ENCODE measurements at places on chromosomes 12 and 14.

DNA sequence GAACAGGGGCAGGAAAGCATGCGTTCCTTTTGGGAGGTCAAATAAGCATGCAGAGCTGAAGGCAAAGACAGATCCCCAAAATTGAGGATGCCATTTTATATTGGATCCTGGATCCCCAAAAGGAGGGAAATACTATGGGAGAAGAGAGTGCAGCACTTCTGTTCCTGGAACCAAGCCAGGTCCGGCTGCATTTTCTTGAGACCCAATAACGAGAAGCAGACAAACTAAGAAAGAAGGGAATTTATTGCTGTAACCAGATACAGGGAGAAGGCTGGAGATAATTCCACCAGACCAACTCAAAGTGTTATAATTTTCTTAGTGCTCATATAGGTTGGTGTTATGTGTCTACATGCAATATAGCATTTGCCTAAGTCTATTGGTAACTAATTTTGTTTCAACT lies 60.8 kb downstream of the PDE6H start:
- no peak for DNase-seq

DNA sequence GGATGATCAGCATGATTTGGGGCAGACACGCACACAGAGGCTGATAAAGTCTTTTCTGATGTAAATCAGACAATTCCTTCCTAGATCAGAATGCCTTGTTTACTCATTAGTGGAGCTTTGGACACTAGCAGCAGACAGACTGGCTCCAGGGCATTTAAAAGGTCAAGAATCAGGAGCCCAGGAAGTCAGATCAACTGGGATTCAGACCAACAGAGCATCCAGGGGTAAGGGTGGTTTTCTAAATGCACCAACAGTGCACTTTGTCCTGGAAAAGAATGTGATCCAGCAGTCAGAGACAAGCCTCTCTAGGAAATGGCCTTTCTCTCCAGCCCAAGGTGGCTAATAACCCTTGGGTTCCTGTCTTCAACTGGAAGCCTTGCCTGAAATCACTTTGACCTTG lies 405.3 kb downstream of the MED13L start:
- DNase-seq, result no peak

DNA sequence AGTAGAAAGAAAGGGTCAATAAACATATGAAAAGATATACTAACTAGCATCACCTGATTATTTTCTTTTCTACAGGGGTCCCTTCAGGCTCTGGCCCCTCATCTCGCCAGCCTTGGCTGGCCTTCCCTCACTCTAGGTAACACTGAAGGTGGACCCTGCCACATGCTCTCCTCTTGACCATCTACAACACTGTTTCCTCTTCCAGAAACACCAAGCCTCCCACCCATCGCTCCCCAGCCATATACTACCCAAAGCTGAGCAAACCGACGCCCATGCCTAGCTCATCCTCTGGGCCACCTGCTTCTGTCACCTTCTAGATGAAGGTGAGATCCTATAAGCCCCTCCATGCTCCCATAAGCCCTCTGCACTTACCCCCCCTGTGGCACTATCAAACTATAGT lies 14.8 kb downstream of the ANAPC5 start:
- no peak for DNase-seq

GRCh38 chr14:22268875-22269274 lies 320.1 kb downstream of the DAD1 start:
- DNase-seq, result no peak

- DNase-seq, result no peak
Measured at GRCh38 chr12:112514926-112515642, 96.3 kb downstream of the PTPN11 start.

DNA sequence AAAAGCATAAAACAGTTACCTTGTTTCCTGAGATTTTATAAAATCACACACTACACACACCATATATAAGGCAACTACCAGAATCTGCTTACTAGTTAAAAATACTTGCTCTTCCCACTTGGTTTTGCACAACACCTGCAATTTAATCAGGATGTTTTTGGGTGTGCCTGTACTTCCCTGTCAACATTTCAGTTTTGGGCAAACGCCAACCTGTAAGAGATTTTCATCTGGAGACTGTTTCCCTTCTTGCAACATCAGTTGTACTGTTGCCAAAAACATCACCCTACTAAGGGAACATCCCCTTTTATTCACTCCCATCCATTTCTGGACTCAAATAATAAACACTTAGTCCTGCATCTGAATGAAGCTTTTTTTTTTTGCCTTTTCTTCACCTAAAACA lies 172.3 kb downstream of the DUSP6 start:
- no peak for DNase-seq

- DNase-seq, result no peak
Measured at GRCh38 chr14:59354666-59355065, 110.5 kb downstream of the GPR135 start.

- DNase-seq, result no peak
Measured at GRCh38 chr12:26617513-26617912, 215.5 kb downstream of the ITPR2 start.

GRCh38 chr12:109739747-109740693 lies 26.4 kb downstream of the FAM222A start:
- no peak for DNase-seq

GRCh38 chr12:47149146-47149545 lies 69.4 kb upstream of the AMIGO2 start:
- DNase-seq, result no peak

DNA sequence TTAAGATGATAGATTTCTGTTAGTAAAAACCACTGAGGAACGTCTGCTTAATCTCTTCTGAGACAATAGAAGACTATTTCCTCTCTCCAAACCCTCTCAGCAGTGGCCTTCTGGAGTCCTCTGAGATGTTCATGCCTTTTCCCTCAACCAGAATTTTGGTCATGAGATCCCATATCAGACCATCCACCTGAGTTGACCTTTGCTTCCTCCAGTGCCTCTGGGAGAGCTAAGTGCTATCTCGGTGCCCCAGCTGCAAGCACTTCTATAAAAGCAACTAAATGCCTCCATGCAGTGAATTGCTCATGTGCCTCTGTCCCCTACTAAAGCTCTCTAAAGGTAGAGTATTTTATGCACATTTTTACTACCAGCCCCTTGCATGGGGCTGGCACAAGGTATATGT lies 172.8 kb upstream of the BCL2L14 start:
- DNase-seq, result no peak

GRCh38 chr14:32494609-32495434 lies 165.7 kb downstream of the AKAP6 start:
- no peak for DNase-seq

GRCh38 chr14:58298477-58299400 lies at the start of gene ARID4A:
TSS of gene ARID4A (plus strand) at chr14:58298555. CDS start at chr14:58299855, 1,300 bp downstream.
- peak; percentile 31 for DNase-seq

DNA sequence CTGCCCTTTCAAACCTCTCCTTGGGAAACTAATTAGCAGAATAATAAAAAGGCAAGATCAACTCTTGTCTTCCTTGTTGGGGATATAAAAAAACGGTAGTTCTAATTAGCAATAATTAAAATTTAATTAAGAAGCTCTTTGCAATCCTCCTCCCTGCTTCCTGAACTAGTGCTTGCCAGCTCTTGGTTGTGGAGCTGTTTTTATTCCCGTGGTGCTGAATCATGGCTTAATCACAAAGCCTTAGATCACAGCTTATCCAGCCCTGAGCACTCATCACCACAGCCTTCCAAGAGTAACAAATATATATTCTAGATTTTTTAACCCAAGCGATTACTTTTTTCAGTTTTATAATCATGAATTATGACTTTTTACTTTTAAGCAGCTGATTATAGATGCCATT lies 63.2 kb upstream of the INSM2 start:
- DNase-seq, result no peak

DNA sequence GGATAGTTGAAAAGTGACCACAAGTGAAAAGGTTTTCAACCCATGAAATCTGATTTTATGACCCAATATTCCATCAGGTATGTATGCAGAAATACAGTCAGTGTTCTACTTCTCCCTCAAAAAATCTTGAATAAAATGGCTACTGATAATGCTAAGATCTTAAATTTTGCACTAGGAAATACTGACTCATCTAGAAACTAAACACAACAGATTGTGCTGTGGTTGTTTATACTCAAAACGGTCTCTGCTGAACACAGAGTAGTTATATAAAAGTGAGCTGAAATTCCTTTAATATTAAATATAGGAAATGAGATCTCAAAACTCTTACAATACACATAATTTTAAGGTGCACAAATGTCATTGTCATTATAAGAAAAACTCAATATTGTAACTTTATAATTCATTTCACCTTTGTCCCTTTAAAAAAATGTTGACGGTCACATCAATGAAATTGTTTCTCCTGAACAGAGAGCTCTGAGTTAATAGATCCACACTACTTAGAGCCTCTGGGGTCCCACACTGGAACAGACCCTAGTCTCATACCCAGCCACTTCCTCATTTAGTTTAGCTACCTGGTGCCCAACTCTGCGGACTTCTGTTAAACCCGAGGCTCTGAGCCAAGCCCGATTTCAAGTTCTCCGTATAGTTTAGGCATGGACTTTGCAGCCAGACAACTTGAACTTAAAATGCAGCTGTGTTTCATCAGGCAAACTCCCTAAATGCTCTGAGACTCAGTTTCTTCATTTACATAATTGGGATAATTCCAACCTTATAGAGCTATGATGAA lies 9.3 kb downstream of the COCH start:
- DNase-seq, result no peak

DNA sequence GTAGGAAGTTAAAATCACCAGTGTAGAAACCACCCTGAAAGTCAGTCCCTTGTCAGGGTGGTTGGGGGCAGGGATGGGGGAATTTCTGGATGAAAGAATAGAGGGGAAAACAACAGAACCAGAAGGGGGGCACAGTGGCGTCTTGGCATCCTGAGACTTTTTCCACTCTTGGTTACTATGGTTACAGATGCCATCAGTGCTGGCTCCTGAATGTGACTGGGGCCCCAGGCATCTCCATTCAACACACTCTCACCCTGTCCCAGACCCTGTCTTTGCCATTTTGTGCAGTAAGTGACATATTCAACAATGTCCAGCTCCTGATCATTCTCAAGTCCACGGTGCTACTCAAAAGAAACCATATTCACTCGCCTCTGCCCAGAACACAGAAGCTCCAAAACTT lies 11.3 kb downstream of the KCNK10 start:
- DNase-seq, result no peak

DNA sequence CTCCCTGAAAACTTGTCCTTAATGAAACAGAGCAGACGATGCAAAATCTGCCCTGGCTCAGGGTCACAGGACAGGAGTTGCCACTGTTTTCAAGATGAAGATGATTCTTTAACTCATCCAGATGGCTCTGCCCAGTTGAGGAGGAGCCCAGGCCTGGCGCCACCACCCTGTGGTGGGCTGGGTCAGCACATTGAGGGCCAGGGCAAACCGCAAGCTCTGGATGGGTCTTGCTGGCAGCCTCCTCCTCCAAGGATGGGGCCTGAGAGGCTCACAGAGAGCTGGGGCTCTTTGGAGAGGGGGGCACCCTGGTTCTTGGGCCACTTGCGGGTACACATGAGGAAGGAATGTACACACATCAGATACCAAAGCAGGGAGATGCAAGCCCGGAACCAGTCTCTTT lies 158.2 kb downstream of the NUAK1 start:
- no peak for DNase-seq

- DNase-seq, result no peak
Measured at GRCh38 chr12:12301122-12301521, 34.3 kb upstream of the LRP6 start.

GRCh38 chr14:53430870-53431269 lies 277.7 kb upstream of the DDHD1 start:
- no peak for DNase-seq

GRCh38 chr14:57898837-57899572 lies 33.1 kb upstream of the SLC35F4 start:
- no peak for DNase-seq

DNA sequence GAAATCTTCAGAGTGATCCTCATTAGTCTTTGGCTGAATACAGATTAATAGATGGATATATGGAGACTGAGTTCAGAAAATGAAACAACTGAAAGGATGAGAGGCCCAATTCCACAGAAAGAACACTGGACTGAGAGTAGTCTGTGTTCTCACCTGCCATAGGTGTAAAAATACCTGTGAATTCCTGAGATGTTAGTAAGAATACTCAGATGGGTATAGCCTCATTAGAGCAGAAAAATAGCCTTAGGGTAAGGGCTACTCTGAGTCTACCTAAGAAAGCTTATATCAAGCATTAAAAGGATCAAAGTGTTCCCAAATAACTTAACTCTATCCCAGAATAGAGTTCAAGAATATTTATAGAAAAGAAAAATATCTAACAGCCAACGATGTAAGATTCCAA lies 1510.3 kb upstream of the SEL1L start:
- DNase-seq, result no peak

All from effector memory CD4-positive, alpha-beta T cell (primary cell).